ENCODE measurements at places on chromosomes 16 and 17. TPM values are rescaled to one million over a fixed set of nuclear protein-coding genes. Genes with fewer than 3 reads are reported as not detected.

DNA sequence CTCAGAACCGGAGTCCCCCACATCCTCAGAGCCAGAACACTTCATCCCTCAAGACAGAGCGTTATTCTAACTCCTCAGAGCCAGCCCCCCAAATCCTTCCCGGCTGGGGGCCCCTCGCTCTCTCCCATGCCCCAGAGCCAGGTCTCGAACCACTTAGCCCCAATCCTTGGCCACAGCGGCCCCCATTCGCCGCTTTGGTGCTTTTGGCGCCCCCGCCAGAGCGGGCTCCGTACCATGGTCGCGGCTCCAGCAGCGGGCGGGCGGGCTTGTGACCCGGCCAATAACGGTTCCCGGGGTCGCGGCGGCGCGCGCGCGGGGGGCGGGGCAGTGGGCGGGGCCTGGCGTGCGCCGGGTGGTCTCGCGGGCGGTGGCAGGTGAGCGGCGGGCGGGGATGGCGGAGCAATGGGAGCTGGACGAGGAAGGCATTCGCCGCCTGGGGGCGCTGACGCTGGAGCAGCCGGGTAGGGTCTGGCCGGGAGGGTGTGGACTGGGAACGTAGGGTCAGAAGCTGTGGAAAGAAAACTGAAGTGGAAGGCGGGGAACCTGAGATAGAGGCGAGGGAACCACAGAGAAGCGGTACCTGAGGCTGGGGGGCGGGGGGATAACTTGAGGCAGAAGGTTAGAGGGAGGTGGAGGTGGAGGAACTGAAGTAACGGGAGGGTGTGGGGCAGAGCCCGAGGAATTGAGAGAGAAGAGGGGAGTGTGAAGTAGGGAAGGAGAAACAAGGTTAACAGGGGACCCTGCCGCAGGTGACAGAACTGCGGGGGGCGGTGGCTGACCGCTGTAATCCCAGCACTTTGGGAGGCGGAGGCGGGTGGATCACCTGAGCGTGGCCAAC, at the start of the genes KCTD19 and LRRC36:
Gene KCTD19, minus strand, starts transcription at position 270 of the 838 bp plus-strand sequence. Its CDS starts 34 bp downstream, at position 236.
Gene LRRC36, plus strand, starts transcription at position 344 of the 838 bp plus-strand sequence. Its CDS starts 48 bp downstream, at position 392.
- DNase-seq = peak; percentile 82

DNA sequence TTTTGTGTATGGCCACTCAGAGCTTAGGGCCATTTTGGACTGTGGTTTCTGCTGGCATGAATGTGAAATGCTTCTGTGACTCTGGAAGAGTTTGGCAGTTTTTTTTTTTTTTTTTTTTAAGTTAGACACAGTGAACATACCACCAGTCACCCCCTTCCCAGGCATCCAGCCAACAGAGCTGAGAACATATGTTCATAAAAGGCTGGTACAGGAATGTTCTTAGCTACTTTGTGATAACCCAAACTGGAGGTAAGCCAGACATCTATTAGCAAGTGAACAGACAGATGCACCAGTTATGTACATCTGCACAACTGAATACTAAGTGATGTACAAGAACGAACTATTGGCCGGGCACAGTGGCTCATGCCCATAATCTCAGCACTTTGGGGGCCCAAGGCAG, 92.7 kb downstream of the ABCC1 start:
- DNase-seq = peak; percentile 56

DNA sequence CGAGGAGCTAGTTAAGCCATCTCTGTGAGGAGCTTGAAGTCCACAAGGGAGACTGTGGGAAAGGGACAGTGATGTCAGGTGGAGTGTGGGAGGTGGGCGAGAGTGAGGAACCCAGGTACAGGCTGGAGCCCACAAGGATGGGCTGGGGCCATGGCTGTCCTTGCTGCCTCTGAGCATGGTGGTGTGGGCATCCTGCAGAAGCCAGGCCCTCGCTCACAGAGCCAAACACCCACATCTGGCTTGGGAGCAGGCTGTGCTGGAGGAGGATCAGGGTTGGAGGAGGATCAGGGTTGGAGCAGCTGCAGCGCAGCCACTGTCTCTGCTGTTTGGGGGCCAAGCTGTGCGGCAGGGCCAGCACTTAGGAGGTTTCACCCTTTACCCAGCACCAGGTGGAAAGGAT, 58.2 kb upstream of the ENPP7 start:
- DNase-seq = no peak

The POLG2 gene
- 18.1 TPM for total RNA-seq

GRCh38 chr17:57160624-57161023, 75.6 kb downstream of the AKAP1 start:
- no peak for DNase-seq

DNA sequence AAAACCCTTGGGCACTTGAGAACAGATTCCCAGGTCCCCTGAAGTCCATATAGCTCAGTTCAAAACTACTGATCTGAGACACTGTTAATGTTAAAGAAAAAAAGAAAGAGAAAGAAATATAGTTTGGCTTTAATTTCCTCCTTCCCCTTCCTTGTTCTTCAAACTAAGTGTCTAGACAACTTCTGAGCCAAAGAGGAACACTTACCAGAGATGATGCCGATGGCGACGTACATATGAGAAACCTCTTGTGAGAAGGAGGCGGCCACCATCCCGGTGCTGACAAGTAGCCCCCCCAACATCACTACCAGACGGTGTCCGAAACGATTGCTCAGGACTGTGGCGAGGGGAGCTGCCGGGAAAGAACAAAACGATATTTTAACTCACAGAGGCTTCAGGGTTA, 17.2 kb downstream of the SLC16A6 start:
- no peak for DNase-seq

DNA sequence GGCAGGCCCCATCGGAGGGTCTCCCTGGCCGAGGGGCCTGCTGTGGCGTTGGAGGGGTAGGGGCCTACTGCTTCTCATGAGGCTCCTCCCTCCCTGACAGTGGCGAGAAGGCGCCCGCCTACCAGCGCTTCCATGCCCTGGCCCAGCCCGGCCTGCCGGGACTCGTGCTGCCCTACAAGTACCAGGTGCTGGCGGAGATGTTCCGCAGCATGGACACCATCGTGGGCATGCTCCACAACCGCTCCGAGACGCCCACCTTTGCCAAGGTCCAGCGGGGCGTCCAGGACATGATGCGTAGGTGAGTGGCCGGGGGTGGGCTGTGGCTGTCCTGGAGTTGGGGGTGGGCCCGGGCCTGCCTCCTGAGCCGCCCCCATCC, 1.7 kb downstream of the CDT1 start:
- DNase-seq = no peak

- no peak for DNase-seq
Measured at GRCh38 chr16:87527055-87527724, 34.4 kb upstream of the ZCCHC14 start.

GRCh38 chr16:54152362-54153239, 134.0 kb downstream of the IRX3 start:
- DNase-seq = no peak

DNA sequence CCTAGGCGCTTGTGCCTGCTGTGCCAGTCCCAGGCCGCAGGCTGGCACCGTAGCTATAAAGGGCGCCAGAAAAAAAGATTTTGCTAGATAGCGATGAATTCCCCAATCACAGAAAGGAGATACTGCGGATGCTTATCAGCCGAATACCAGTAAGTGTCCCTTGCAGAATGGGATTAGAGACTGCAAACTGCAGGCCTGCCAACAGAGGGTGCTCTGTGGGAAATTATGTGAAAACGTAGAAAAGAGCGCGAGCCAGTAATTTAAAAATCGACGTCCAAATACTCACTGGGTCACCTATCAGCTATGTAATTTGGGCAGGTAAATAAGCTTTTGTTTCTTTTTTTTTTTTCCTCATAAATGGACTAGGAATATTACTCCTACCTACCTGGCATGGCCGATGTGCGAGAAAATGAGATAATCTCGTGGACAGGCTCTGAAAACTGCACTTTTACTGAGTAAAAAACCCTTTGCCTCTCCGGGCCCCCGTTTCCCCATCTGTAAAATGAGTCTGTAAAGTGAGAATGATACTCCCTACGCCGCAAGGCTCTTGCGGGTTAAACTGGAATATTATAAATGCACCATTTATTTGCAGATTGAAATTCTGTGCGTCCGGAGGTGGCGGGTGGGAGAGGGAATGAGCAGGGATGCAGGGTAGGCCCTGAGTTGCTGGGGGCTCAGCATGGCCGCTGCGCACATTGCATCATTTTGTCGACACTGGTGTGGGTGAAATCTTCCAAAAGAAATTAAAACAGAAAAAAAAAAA, 1.2 kb upstream of the COG1 start:
- peak; percentile 73 for DNase-seq

Measured in body of pancreas (tissue), 4 donors.